ENCODE measurements at places on chromosomes 12 and 14.

GRCh38 chr14:24312736-24313507 is 1.6 kb downstream of the LTB4R start:
- DNase-seq: no peak

DNA sequence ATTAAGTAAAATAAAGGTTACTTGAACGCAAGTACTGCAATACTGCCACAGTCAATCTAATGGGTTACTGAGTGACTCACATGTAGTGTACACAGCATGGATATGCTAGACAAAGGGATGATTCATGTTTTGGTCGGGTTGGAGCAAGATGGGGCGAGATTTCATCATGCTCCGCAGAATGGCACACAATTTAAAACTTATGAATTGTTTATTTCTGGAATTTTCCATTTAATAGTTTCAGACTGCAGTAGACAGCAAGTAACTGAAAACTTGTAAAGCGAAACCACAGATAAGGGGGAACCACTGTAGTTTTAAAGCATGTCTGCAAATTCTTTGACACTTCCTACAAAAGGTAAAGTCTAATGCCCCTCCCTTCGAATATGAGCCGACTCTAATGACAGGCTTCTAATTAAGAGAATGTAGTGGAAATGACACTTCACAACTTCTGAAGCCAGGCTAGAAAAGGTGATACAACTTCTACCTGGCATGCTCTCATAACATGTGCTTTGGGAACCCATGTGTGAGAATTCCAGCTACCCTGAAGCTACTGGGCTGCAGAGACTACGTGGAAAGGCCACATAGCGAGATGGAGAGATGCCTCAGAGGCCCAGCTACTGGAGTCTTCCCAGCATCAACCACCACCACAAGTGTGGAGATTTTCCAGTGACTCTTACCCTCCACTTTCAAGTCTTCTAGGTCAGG is 13.9 kb upstream of the TCP11L2 start:
- DNase-seq: no peak

DNA sequence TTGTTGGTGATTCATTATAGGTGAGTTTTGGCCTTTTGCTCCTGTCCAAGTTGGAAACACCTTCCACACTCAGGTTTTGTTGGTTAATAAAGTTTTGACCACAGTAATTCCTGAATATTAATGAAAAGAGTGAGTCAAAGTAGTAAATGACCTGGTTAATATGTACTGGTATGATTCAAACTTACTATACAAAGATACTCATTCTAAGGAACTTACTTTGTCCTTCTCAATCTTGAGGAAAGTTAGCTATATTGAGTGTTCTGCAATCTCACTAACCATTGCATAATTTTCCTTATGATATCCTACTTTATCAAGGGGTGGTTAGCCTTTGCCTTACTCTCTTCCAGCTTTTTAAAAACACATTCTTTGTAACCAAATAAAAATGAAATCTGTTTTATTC is 20.9 kb upstream of the HECTD1 start:
- no peak for DNase-seq

- no peak for DNase-seq
Observed at GRCh38 chr14:59481871-59482540, 2.2 kb downstream of the L3HYPDH start.

DNA sequence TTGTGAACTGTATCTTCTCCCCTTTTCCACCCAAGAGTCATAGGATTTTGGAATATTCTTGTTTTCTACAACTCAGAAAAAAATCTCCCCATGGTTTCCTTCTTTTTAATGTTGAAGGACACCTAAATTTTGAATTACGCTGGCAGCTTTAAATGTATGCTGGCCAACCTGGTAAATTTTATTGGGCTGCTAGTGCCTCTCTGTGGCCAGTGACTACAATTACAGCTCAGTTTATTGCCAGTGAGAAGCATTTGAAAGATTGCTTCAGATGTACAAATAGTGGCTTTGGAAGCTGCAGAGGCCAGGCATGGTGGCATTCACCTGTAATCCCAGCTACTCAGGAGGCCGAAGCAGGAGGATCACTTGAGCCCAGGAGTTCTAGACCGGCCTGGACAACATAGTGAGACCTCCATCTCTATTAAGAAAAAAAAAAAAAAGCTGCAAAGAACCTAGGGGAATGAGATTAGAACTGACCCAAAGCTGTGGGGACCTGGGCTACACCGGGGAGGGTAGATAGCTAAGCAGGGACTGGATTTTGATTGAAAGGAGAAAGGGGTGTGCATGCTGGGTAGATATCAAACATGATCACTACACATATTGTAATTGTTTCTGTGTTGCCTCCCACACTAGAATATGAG is 7.6 kb upstream of the RAB21 start:
- no peak for DNase-seq

DNA sequence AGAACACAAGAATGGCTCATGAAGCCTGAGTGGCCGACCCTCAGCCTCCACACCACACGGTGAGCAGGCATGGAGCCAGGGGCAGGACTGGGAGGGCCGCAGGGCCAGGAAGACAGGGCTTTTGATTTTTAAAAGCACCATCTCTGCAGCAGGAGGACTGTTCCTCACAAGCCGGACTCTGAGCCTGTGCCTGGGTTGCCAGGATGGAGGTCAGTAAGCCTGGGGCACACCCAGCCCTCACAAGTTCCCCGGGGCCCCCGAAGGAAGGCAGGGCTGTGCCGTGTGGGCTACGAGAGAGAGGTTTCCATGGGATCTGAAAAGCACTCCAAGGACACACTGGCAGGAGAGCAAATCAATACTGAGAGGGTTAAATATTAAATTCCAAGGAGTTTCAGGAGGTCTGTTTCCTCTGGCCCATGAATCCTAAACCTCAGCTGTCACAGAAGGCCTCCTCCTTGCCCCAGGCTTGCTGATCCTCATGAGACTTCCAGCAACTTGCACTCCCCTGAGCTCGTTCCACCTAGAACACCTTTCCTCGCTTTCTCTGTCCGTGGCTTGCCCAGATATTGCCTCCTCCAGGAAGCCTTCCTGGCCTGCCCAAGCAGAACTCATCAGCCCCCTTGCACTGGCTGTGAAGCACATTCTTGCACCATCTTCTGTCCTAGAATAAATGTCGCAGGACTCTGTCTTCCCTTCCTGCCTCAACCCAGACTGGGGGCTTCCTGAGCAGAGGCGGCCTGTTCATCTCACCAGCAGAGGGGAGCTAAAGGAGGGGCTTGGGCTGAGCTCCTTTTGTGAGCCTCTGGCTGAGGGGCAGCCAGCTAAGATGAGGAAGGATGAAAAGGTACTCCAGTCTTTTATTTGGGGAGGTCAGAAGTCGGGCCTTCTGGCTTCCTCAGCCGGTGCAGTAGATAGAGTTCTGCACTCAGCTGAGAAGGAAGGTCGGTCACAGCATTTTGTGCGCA is 64.6 kb downstream of the CCDC88C start:
- DNase-seq: no peak

DNA sequence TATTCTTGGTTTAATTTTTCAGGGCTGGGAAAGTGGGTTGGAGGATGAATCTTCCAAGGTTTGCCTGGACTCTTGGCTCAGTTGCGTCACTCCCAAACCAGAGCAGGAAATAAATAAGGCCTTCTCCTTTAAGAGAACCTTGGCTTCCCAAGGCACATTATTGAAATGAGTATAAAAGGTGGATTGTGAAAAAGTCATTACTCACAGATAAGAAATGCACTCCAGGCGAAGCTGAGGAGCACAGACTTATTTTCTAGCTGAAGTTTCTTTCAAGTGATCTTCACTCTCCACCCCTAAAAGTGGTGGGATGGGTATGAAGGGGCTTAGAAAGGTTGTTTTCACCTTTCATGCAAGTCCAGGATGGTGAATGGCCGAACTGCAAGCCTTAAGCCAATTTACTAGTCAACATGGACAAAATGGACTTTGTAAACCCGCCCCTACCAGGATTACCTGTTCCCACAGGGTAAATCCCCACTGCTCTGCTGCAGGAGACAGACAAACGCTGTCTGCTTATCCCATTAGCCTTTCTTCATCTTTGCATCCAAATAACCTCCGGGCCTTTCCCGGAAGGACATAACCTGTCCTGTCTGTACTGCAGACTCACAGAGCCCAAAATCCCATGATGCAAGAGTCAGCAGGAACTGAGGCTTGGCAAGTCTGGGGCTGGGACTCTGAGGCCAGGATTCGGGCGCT is 207.6 kb downstream of the BCL11B start:
- DNase-seq: no peak

DNA sequence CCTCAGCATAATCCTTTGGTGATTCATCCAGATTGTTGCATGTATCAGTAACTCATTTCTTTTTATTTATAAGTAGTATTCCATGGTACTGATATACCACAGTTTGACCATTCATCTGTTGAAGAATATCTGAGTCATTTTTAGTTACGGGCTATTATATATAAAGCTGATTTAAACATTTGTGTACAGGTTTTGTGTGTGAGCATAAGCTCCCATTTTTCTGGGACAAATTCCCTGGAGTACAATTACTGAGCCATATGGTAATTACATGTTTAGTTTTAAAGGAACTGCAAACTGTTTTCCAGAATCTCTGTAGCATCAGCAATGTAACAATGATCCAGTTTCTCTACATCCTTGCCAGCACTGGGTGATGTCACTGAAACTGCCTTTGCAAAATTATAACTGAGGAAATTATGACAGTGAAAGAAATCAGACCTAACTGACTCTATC is 236.2 kb upstream of the KRR1 start:
- DNase-seq: no peak

DNA sequence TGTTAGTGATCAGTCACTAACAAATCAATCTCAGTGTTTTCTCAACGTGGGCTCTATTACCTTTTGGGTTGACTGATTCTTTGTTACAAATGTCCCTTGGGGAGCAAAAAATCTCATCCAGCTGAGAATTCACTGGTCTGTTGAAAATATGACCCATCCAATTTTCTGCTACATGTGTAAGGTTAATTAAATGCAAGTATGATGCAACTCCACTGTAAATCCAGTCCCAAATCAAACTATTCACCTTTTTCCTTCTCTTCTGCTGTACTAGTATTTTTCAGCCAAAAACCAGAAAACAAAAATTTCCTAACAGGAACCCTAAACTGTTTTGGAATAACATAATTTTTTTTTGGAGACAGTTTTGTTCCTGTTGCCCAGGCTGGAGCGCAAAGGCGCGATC is 2.2 kb downstream of the ERH start:
- no peak for DNase-seq

GRCh38 chr14:103408491-103409155 is 23.4 kb downstream of the MARK3 start:
- no peak for DNase-seq

DNA sequence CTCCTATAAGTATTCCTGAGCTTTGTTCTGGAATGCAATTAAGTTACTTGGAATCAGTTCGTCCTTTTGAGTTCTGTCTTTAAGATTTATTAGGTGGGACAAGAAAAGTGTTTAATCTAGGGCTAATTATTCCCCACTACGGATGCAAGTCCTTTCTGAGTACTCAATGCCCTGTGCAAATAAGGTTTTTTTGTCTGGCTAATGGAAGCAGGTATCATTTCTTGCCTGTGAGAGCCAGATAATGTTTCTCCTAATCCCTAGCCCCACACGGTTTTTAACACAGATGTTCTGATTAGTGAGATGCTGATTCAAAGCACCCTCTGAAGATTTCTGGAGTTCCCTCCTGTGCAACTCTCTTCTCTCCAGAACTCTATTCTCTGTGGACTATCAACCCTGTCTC is 296.6 kb upstream of the PRICKLE1 start:
- no peak for DNase-seq

DNA sequence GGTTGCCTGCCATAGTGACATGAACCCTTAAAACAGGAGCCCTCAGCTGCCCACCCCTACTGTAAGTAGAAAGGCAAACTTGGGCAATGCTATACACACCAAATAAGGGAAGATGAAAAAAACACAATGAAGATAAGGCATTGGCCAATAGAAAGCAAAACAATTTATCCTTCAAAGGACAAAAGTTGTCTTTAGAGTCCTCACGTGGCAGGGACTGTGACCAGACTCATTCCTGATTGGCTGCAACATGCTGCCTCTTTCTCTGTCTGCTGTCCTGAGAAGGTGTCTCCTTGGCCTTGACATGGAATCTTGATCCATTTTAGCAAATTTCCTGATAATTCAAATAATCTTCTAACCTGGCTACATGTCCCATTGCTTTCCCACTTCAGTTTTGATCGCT is 131.9 kb downstream of the GPR135 start:
- no peak for DNase-seq

- DNase-seq: no peak
Observed at GRCh38 chr12:43807386-43807785, 1.3 kb upstream of the TWF1 start.

DNA sequence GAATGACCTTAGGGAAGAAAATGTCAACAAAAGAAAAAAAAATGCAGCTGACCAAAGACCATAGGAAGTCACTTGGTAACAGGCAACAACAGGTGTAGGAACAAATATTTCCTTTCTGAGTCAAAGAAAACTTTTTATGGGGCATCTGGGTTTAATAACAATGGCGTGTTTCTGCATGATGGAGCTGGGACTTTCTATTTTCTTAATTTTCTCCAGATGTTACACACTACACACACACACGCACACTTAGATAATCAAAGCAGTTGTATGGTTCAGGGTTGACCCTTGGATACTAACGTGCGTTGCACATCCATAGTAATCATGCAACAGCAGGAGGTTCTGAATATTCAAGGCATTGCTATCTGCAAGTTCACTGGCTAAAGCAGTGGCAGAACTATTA is 47.9 kb upstream of the NTF3 start:
- no peak for DNase-seq

DNA sequence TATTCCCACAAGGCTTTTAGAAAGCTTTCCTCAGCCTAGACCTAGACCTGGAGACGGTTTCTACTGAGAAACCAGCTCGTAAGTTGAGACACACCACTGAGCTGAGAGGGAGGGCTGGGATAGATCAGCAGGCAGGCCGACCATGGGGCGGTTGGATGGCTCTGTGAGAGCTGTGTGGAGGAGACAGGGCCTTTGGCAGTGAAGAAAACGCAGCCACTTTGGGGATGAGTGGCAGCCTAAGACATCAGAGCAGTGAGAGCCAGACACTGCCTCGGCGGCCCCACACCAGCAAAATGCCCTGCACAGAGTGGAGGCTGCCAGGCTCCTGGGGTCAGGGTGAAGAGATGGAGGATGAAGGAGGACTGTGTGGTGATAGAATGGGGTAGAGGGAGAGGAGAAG is 46.0 kb downstream of the CACNA2D4 start:
- DNase-seq: no peak

Data from stimulated activated CD4-positive, alpha-beta T cell treated with anti-CD3 and anti-CD28 coated beads, TNF-alpha, amount 100 ng/mL, for 1 hour (primary cell).